Upper lobe of right lung (tissue), 1 donor: ENCODE measurements at places on chromosomes 11 and 22. TPM values are rescaled to one million over a fixed set of nuclear protein-coding genes. Genes with fewer than 3 reads are reported as not detected.
A peak's percentile ranks its signal among the peaks of the same experiment; 100 is the strongest.

Gene TYMP
- total RNA-seq: 122 TPM

Gene UBQLNL
- 0.72 TPM for total RNA-seq

Gene ABTB2
- total RNA-seq: 3.2 TPM

Gene SOX6
- total RNA-seq: 8.3 TPM

Gene ROBO4
- 75.0 TPM for total RNA-seq

Gene ABCG4
- total RNA-seq: 0.14 TPM

- no peaks in the 10 kb centered on the region for H3K36me3 ChIP-seq
- no peak overlapping the region for H3K4me3 ChIP-seq
- peaks cover 18% of the 10 kb centered on the region for H3K4me1 ChIP-seq
- no peak overlapping the region for H3K27ac ChIP-seq
- H3K27me3 ChIP-seq: no peaks in the 10 kb centered on the region
- DNase-seq: no peak
Measured at GRCh38 chr11:134739136-134739535, 327.1 kb upstream of the B3GAT1 start.

GRCh38 chr11:100188137-100188783 lies 498.8 kb upstream of the ARHGAP42 start:
- H3K27ac ChIP-seq: no peak overlapping the region
- no peak overlapping the region for H3K4me3 ChIP-seq
- H3K4me1 ChIP-seq: no peaks in the 10 kb centered on the region
- DNase-seq: no peak

GRCh38 chr11:2799881-2800654 lies 85.5 kb downstream of the CDKN1C start:
- H3K27me3 ChIP-seq: no peaks in the 10 kb centered on the region
- no peak overlapping the region for H3K27ac ChIP-seq
- DNase-seq: peak; percentile 54
- H3K4me1 ChIP-seq: no peaks in the 10 kb centered on the region

GRCh38 chr22:21652547-21653545 lies 10.7 kb downstream of the SDF2L1 start:
- no peak for DNase-seq
- H3K36me3 ChIP-seq: peaks cover 6% of the 10 kb centered on the region
- peak overlapping the region; percentile 66 for H3K4me3 ChIP-seq
- H3K27me3 ChIP-seq: no peaks in the 10 kb centered on the region
- H3K4me1 ChIP-seq: peaks cover 21% of the 10 kb centered on the region

DNA sequence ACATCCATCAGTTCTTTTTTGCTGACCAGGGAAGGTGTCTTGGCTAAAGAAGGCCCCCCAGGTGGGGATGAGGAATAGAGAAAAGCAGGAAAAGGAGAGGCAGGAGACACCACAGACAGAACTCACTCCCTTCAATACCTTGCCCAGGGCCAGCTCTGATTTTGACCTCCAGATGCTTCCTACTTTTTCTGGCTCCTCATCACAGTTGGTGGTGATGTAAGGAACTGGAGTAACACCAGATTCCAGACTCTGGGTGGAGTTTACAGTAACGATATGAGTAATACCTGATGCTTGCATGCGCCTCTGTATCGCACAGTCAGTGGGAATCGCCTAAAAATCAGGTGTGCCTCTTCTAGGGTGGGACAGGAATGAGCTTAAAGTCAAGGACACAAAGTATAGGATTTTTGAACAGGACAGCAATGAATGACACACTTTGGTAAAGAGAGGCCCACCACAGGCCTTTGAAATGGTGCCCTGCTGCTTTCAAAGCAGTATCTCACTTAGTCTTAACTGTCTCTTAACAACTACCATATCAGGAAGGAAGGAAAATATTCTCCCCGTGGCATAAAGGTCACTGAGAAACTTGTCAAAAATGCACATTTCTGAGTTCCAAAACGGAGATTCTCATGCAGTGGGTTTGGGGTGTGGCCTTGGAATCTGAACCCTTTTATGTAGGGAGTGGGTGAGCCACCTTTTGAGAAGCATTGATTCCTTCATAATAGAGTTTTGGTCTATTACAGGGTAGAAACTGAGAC lies 140.8 kb downstream of the SNX19 start:
- H3K36me3 ChIP-seq: no peaks in the 10 kb centered on the region
- no peaks in the 10 kb centered on the region for H3K27me3 ChIP-seq
- no peak for DNase-seq
- H3K4me1 ChIP-seq: no peaks in the 10 kb centered on the region
- no peak overlapping the region for H3K27ac ChIP-seq
- H3K4me3 ChIP-seq: no peak overlapping the region

DNA sequence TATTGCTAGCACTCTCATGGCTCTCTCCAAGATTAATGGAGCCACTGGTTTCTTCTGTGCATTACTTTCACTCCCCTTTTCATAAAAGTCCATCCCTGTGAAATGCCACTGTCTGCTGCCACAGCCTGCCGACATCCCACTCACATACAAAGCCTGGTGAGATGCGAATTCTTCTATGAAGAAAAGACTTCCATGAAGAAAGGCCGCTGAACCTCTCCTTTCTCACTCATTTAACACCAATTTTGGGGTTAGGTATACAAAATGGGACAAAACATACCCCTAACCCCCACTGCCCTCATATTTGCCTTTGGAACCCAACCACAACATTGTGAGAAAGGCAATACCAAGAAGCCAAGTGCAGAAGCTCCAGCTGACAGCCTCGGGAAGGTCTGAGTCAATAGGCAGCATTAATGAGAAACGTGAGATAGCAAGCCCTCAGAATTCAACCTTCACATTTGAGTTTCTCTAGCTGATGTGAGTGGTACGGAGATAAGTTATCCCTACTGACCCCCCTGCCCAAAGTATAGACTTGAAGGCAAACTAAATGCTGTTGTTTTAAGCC lies 156.4 kb downstream of the ATG16L2 start:
- H3K27me3 ChIP-seq: no peaks in the 10 kb centered on the region
- peaks cover 28% of the 10 kb centered on the region for H3K4me1 ChIP-seq
- DNase-seq: no peak
- H3K27ac ChIP-seq: no peak overlapping the region

DNA sequence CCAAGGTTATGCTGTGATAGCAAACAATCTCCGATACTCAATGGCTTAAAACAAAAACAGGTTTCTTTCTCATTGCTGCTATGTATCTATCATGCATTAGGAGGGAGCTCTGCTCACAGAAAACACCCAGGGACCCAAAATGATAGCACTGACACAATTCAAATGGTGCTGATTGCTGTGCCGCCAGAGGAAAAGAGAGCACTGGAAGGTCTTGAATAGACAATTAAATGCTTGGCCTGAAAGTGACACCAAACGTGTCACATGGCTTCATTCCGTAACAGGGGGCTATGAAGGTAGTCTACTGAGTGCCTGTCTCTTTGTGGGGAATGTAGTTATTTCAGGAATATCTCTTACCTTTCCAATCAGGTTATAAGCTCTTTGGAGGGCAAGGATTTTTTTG lies 94.2 kb downstream of the FAR1 start:
- H3K27ac ChIP-seq: no peak overlapping the region
- H3K36me3 ChIP-seq: no peaks in the 10 kb centered on the region
- no peak overlapping the region for H3K4me3 ChIP-seq
- no peak for DNase-seq
- no peaks in the 10 kb centered on the region for H3K27me3 ChIP-seq
- H3K4me1 ChIP-seq: no peaks in the 10 kb centered on the region

- no peaks in the 10 kb centered on the region for H3K4me1 ChIP-seq
- H3K4me3 ChIP-seq: no peak overlapping the region
- H3K36me3 ChIP-seq: no peaks in the 10 kb centered on the region
Measured at GRCh38 chr11:29227811-29228210, 789.0 kb downstream of the KCNA4 start.

DNA sequence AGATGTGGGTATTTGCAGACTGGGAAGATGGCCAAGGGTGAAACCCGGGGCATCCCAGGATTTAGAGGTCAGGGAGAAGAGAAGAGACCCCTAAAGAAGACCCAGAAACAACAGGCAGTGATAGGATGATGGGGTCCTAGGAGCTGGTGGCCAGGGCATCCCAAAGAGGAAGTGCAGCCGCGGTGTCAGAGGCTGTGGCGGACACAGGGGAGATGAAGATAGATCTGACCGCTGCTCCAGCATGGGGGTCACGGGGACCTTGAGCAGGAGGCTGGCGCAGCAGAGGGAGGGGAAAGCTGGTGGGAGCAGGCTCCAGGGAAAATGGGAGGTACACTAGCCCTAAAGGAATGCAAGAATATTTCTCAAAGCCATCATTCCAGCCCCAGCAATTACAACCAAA lies 47.3 kb downstream of the CTTN start:
- H3K36me3 ChIP-seq: no peaks in the 10 kb centered on the region
- H3K27me3 ChIP-seq: no peaks in the 10 kb centered on the region
- H3K4me1 ChIP-seq: no peaks in the 10 kb centered on the region
- H3K27ac ChIP-seq: no peak overlapping the region
- peak; percentile 47 for DNase-seq
- H3K4me3 ChIP-seq: no peak overlapping the region

GRCh38 chr22:37377138-37377537 lies 50.1 kb downstream of the ELFN2 start:
- H3K4me1 ChIP-seq: no peaks in the 10 kb centered on the region
- no peak for DNase-seq
- H3K36me3 ChIP-seq: no peaks in the 10 kb centered on the region
- H3K27ac ChIP-seq: no peak overlapping the region
- H3K4me3 ChIP-seq: no peak overlapping the region
- peaks cover 33% of the 10 kb centered on the region for H3K27me3 ChIP-seq

DNA sequence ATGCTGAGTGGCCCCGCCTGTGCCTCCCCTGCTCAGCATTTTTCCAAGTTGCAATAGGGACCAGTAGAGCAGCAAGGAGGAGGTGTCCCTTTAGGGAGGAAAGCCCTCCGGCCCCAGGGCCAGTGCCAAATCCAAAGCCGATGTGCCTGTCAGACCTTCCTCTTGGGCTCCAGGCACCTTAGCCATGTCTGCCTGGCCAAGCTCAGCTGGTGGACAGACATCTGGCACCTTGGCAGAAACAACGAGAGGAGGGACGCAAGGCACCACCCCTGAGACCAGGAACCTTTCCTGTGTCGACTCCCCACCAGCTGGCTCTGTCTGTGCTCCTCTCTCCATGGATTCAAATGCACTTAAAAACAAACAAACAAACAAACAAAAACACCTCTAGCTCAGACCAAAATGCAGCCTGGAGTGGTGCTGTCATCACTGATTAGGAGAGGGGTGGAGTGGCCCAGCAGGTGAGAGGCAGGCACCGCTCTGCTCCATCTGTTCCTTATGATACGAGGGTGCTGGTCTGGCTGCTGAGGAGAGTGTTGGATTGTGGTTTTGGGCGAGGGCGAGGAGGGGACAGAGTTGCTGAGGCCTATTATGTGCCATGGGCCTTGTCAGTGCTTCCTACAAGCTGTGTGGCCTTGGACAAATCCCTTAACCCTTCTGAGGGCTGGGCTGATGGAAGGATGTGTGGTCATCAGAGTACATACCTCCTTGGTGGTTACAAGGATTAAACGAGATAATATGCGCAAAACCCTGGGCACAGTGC lies 46.2 kb downstream of the TP53I11 start:
- no peak overlapping the region for H3K4me3 ChIP-seq
- no peak overlapping the region for H3K27ac ChIP-seq
- no peaks in the 10 kb centered on the region for H3K27me3 ChIP-seq
- no peaks in the 10 kb centered on the region for H3K36me3 ChIP-seq

DNA sequence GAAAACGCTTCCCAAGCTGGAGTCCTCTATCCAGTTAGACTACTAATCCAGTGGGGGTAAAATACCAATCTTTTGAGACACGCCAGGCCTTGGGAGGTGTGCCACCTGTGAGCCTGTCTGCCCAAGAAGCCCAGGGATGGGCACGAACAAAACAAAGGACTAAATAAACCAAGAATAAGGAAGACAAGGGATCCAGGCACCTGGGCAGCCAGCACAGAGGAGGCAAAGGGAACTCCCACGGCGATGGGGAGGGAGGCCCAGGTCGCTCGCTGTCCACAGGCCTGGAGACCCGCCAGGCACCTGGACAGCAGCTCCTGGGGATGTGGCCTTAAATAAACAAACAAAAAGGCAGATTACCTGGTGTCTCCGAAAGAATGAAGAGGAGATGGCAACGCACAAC lies 31.4 kb downstream of the LRFN4 start:
- no peaks in the 10 kb centered on the region for H3K27me3 ChIP-seq
- no peak for DNase-seq
- H3K4me1 ChIP-seq: no peaks in the 10 kb centered on the region

- H3K4me1 ChIP-seq: peaks cover 3% of the 10 kb centered on the region
- no peak overlapping the region for H3K27ac ChIP-seq
- DNase-seq: peak; percentile 25
- H3K27me3 ChIP-seq: no peaks in the 10 kb centered on the region
- H3K4me3 ChIP-seq: no peak overlapping the region
Measured at GRCh38 chr11:61999141-61999975, 31.9 kb upstream of the FTH1 start.

- no peaks in the 10 kb centered on the region for H3K36me3 ChIP-seq
- DNase-seq: no peak
- H3K4me1 ChIP-seq: no peaks in the 10 kb centered on the region
- no peak overlapping the region for H3K27ac ChIP-seq
- H3K27me3 ChIP-seq: no peaks in the 10 kb centered on the region
Measured at GRCh38 chr11:122004446-122004845, 111.6 kb downstream of the BLID start.

GRCh38 chr22:28779833-28780232 lies 7.3 kb downstream of the CCDC117 start:
- H3K27me3 ChIP-seq: no peaks in the 10 kb centered on the region
- H3K36me3 ChIP-seq: peaks cover 76% of the 10 kb centered on the region
- peaks cover 44% of the 10 kb centered on the region for H3K4me1 ChIP-seq
- no peak for DNase-seq

GRCh38 chr22:44758344-44758973 lies 6.1 kb downstream of the ARHGAP8 start:
- H3K4me3 ChIP-seq: no peak overlapping the region
- no peak overlapping the region for H3K27ac ChIP-seq
- DNase-seq: no peak
- peaks cover 13% of the 10 kb centered on the region for H3K27me3 ChIP-seq
- H3K4me1 ChIP-seq: no peaks in the 10 kb centered on the region

DNA sequence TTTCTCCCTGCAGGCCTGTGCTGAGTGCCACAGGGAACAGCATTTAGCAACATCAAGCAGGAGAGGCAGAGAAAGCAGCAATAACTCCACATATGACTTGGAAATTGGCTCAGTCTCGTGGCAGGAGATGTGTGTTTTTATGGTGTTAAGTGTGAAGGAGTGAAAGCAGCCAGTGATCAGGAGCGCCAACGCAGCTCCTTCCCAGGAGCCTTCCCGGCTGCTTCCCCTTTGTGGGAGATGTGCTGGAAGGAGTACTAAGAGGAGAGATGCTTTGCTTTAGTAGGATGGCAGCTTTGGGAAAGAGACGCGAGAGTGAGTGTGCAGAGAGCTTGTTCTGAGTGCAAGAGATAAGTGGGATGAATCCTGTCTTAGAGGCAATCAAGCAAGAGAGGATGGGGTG lies 54.7 kb upstream of the KIRREL3 start:
- no peaks in the 10 kb centered on the region for H3K4me1 ChIP-seq
- no peak overlapping the region for H3K4me3 ChIP-seq
- H3K27me3 ChIP-seq: no peaks in the 10 kb centered on the region
- no peak for DNase-seq
- H3K27ac ChIP-seq: no peak overlapping the region

DNA sequence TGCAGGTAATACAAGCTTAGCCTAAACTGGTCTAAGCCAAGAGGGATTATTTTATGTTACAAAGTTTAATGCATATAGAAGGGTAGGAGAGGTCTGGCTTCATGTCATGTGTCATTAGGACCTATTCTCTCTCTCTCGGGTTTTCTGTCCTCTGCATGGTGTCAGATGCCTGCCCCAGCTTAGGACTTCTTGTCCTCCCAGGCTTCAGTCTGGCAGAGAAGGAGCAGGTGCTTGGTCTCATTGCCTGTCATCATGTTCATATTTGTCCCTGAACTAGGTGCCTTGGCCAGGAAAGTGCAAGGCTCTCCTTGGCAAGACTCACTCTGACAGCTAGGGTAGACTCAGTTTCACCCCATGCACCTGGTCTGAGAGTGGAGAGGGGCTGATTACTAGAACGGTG lies 126.3 kb downstream of the ADAMTS15 start:
- no peak for DNase-seq
- H3K36me3 ChIP-seq: no peaks in the 10 kb centered on the region
- H3K27ac ChIP-seq: no peak overlapping the region
- H3K4me3 ChIP-seq: no peak overlapping the region
- H3K27me3 ChIP-seq: no peaks in the 10 kb centered on the region
- H3K4me1 ChIP-seq: no peaks in the 10 kb centered on the region
